ENCODE measurements at places on chromosomes 13 and 19. TPM values are rescaled to one million over a fixed set of nuclear protein-coding genes. Genes with fewer than 3 reads are reported as not detected.

The TTC9B gene
- not detected for total RNA-seq

The VN1R2 gene
- not detected for total RNA-seq

The FOSB gene
- 3.2 TPM for total RNA-seq

The LGI4 gene
- 9.5 TPM for total RNA-seq

The BST2 gene
- total RNA-seq: 43.4 TPM

The PLVAP gene
- 34.0 TPM for total RNA-seq

The SIGLEC10 gene
- 0.76 TPM for total RNA-seq

The SKA3 gene
- 1.8 TPM for total RNA-seq

The RAB20 gene
- total RNA-seq: 11.8 TPM

The ACER1 gene
- not detected for total RNA-seq

The ZNF737 gene
- 8.5 TPM for total RNA-seq

The BCAM gene
- 80.8 TPM for total RNA-seq

The C5AR1 gene
- total RNA-seq: 4.5 TPM

The FAAP24 gene
- 0.40 TPM for total RNA-seq

The TBXA2R gene
- 4.0 TPM for total RNA-seq

The CYP4F22 gene
- not detected for total RNA-seq

The MAP3K10 gene
- 15.9 TPM for total RNA-seq

The ERCC1 gene
- total RNA-seq: 120 TPM

The RGCC gene
- total RNA-seq: 35.1 TPM

The FUT1 gene
- total RNA-seq: 1.8 TPM

The OR7D4 gene
- total RNA-seq: not detected

The ACP4 gene
- total RNA-seq: not detected

The SBK2 gene
- total RNA-seq: 2.2 TPM

The HOMER3 gene
- total RNA-seq: 23.2 TPM

The GJB6 gene
- total RNA-seq: 0.61 TPM

The FCER2 gene
- 0.21 TPM for total RNA-seq

The FXYD7 gene
- not detected for total RNA-seq

The ZNF581 gene
- total RNA-seq: 5.6 TPM

The IRS2 gene
- total RNA-seq: 16.3 TPM

The ZNF772 gene
- total RNA-seq: 22.2 TPM

The CACNG8 gene
- total RNA-seq: 0.11 TPM

The LSR gene
- 5.1 TPM for total RNA-seq

The OR7G1 gene
- total RNA-seq: not detected

The ZNF8 gene
- 5.8 TPM for total RNA-seq

The CYP2B6 gene
- total RNA-seq: not detected
